ENCODE measurements at places on chromosomes 7 and 10. TPM values are rescaled to one million over a fixed set of nuclear protein-coding genes. Genes with fewer than 3 reads are reported as not detected.

GRCh38 chr7:46939558-46939957 is 642.4 kb downstream of the TNS3 start:
- no peak for DNase-seq

DNA sequence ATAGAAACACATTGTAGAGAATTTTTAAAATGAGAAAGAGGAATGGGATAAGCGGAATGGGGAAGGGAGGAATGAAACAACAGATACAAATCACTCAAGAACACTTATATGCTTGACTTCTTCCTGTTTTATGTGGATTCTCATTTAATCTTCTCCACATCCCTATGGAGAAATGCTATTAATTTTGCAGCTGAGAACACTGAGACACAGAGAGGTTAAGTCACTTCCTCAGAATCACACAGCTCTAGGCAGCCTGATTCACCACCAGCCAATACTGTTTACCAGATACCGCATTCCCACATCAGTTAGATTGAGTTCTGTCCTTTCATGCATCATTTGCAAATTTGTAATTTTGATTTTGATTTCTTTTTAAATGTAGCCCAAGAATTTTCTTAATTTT is 170.5 kb downstream of the SH2D4B start:
- no peak for DNase-seq

DNA sequence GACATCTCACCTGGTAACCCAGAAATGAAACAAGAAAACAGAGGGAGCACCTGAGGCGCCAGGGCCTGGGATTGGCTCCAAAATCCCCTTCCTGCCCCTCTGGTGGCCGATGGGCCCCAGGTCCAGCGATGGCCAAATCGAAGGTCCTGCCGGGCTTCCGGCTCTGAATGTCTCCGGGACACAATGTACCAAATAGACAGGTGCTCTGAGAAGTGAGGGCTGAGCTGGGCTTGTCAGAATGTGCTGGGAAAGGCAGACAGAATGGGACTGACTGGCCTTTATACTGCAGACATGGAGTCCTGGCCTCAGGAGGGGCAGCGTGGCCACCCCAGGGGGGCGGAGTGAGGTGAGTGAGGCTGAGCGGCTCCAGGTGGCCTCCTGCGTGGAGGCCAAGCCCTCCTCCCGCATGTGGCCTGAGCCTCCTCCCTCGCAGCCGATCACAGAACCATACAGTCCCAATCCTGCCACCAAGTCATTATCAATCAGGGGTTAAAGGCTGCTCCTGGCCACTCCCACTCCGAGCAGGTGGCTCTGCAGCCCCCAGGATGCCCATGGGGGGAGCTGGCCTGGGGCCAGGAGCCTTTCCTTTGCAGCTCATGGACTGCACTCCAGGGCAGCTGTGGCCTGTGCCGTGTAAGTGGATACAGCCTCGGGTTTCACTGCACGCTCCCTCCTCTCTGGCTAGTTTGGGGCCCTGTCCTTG is 185.5 kb downstream of the ADARB2 start:
- DNase-seq = no peak

GRCh38 chr7:112721366-112721765 is 68.8 kb downstream of the TMEM168 start:
- no peak for DNase-seq

DNA sequence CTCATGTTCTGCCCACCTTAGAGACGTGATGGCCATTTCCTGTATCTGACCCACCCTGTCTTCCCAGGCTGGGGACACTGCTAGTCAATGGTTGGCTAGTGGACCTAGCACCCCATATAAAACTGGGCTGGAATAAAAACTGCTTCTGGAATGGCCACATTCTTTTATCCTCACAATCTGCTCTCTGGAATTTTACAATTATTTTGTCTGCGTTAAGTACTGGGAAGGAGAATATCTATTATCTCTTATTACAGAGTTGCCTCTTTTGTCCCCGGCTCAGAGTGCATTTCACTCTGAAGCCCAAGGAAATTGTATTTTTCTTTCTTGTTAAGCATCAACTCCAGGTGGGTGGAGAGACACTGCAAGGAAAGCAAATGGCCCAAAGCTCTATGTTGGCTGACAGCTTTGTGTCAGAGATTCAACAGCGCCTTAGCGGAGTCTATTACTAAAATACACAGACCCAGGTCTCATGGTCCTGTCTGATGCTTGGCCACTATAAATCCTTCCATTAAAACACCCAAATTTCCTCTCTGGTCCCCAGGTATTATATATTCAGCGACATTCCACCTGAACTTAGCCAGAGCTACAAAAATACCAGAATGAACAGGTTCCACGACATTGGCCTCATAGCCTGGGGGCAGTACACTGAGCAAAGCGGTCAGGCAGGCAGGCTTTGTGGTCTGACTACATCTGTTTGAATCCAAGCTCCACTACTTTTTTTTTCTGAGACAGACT is 121.7 kb downstream of the PRPF18 start:
- DNase-seq = no peak

DNA sequence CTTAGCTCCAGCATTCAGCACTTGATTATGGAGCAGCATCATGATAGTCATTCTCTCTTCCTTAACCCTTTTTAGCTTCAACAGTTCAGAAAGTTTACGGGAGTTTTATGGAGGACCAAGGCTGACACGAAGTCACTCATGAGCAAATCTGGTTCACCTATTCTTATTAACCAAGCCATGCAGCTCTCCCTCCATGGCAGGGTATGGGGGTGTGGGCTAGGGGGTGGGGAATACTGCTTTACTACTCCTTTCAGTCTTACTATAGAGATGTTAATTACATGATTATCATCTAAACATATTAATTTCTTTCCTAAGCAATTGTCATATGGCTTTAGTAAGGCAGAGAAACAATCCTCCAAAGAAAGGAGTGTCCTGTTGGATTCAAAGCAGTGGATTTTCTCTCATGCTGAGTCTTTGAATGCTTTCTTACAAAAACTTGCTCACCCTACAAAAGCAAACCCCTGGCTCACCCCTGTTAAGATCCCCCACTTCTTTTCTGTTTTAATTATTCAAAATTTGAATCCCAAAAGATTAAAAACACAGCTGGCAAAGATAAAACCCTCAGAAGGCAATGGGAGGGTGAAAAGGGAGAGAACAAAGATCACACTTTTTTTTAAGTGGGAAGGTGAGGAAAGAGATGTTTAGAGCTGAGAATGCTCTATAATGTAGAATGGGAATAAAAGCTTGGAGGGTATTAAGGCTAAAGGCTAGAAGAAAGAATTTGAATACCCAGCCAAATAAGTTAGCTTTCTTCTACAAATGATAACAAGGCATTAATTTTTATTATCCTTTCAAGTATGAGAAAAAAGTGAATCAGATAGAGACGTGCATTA is 46.4 kb upstream of the SEMA3E start:
- no peak for DNase-seq

- no peak for DNase-seq
Measured at GRCh38 chr7:148672041-148672440, 26.7 kb upstream of the CUL1 start.

GRCh38 chr10:50316695-50317648 is 65.7 kb upstream of the ASAH2 start:
- no peak for DNase-seq

GRCh38 chr10:15324113-15324512 is 47.0 kb downstream of the FAM171A1 start:
- DNase-seq = no peak

DNA sequence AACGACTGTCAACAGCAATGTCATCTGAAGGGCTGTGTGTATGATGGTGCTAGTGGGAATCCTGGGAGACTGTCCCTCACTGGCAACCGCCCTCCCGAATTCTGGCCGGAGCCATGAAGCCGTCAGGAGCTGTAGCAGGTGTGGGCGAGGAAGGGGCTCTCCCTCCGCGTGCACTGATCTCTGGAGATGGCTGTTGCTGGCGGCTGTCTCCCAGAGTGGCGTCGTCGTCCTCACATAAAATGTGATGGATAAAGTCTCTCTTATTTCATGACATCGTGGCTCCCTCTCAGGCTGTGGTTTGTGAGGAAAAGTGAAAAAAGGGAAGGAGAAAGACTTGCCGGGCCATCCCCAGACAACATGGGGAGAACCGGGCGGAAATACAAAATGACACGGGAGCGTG is 216.5 kb downstream of the DNAJB6 start:
- DNase-seq = no peak

DNA sequence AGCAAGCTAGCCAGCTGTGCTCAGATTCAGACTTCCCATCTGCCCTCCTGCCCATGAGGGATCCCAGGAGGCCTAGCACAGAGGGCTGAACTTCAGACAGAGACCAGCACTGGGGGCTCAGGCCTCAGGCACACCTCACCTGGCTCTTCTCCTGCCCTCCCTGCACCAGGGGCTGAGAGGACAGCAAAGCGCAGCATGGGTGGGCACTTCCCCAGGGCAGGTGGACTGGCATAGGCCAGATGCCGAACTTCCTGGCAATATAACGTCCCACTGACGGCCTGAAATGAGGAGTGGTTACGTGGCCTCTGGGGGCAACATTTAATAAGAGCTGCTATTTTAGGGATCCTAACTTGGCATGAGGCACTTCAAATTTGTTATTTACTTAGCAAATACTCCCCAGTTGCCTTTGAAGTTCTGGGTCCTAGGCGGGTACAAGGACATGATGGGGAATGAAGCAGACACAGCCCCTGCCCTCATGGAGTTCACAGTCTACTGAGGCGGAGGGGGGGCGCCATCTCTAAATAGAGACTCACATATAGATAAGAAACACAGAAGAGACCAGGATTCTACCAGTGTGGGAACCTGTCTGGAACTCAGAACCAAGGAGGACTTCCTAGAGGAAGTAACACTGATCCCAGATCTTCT is 101.8 kb upstream of the ZMIZ1 start:
- DNase-seq = no peak

- no peak for DNase-seq
Measured at GRCh38 chr10:104577861-104578521, 63.1 kb upstream of the SORCS3 start.

GRCh38 chr10:13959443-13960359 is 371.0 kb downstream of the FRMD4A start:
- no peak for DNase-seq

- no peak for DNase-seq
Measured at GRCh38 chr7:20095436-20095835, 121.7 kb downstream of the MACC1 start.

- DNase-seq = no peak
Measured at GRCh38 chr7:5265320-5266190, 17.2 kb upstream of the SLC29A4 start.

Gene SLC39A12
- not detected for total RNA-seq

Gene AGAP5
- 2.8 TPM for total RNA-seq

Gene TPK1
- total RNA-seq = 1.4 TPM

Gene FOXI2
- total RNA-seq = not detected

Gene PAPOLB
- total RNA-seq = not detected

Gene DNAJB12
- 54.4 TPM for total RNA-seq

Gene MACROH2A2
- total RNA-seq = not detected

Gene IGFBP3
- not detected for total RNA-seq
